ENCODE measurements at places on chromosomes 3 and 15.

- no peak for DNase-seq
These were observed 354.5 kb upstream of the THBS1 start for GRCh38 chr15:39226169-39226937.

GRCh38 chr3:30290479-30290878 lies 315.9 kb upstream of the TGFBR2 start:
- DNase-seq: no peak

DNA sequence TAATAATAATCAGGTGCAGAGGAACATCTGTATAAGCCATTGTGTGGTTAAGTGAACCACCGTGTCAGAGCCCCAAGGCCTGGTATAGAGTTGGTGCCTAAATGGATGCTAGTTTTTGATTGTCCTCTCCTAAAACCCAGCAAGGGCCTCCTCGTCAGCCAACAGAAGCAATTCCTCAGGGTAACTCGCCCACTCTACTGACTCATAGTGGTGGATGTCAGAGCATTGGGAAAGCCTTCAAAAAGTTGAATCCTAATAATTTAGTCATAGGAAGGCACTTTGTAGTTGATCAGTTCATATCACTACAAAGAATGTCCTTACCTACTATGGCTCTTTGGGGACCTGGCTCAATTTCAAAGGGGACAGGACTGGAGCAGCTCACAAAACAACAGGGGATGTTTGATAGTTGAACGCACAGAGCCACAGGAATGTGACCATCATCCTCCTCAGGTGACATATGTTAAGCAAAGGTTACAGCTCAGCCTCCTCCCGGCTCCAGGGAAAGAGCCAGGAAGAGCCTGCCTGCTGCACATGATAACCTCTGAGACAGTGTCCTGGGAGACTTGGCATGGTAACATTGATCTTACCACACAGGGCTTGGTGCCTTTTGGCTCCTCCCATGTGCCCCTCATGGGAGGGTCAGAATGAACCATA lies 338.7 kb downstream of the CLSTN2 start:
- no peak for DNase-seq

DNA sequence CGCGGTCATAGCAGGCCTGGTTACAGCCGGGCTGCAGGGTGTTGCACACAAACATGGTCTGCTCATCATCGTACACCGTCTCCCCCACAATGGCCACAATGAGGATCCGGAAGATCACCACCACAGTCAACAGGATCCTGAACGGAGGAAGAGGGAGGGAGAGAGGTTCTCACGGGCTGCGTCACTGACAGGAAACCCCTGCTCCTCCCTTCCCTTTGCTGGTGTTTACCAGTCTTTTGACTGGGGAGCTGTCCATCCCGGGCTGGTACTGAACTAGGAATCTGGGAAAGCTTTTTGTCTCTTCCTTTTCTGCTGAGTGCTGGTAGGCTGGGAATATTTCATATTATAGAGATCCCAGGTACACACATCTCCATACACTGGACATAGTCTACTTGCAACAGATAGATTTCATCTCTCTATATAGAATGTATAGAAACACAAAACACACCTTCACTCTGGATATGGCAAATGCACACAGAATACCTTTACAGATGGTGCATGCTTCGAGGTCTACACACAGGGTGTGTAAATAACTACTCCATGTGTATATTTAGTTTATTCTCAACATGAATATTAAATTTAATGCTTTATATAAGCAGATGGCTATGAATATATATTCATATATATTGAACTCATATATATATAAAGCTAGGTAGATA lies 1.4 kb downstream of the GJD2 start:
- DNase-seq: no peak

- no peak for DNase-seq
These were observed 542 bp upstream of the MEIS2 start for GRCh38 chr15:37100966-37101215.

DNA sequence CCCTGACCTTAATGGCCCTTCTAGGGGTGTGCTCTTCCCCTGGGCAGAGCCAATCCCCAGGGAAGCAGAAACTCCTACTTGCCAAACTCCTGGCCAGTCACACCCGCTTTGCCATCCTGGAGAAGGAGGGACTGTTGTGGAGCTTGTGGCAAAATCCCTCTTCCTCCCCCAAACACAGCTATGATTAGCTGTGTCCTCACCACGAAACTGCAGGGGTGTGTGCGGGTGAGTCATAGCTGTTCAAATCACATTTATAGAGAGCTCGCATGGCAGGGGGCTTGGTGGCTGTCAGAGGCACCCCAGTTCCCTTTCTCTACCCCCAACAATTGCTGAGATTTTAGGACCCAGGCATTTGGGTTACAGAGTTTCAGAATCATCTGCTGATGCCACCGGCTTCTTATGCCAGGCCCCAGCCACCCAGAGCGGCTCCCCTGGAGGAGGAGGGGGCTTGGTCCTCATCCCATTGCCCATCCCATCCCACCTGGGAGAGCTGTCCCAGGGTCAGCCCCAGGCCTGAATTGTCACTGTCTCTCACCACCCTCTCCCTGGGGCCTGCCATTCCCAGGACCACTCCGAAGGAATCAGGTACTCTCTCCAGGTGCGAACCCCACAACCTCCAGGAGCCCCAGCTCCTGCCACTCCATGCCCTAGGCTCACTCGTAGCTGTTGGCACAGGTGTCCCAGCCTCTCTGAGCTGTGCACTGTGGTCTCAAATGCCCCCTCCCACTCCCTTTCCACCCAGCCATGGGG lies 28.8 kb upstream of the MAGEF1 start:
- DNase-seq: no peak

- no peak for DNase-seq
These were observed 85.4 kb upstream of the LIPC start for GRCh38 chr15:58346361-58346760.

DNA sequence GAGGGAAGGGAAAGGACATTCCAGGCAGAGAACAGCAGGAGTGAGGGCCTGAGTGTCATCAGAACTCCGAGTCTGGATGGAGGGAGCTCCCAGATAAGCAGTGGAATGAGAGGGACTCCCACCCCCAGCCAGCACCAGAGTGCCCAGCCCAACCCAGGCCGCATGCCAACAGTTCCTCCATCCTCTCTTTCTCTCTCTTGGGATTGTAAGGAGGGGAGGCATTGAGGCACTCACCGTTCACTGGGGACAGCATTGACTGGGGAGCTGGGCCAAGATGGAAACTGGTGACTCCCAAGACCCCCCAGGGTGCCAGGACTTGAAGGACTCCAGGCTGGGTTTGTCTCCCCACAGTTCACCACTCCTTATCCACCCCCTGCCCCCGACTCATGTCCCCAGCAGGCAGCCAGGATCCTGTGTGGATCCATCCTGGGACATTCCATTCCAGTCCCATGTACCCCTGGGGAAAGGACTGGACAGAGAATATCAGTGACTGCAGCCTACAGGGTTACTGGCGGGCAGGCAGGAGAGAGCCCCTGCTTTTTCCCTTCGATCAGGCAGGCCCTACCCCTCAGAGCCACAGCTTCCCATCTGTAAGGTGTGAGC lies 15.7 kb downstream of the PTH1R start:
- DNase-seq: no peak

DNA sequence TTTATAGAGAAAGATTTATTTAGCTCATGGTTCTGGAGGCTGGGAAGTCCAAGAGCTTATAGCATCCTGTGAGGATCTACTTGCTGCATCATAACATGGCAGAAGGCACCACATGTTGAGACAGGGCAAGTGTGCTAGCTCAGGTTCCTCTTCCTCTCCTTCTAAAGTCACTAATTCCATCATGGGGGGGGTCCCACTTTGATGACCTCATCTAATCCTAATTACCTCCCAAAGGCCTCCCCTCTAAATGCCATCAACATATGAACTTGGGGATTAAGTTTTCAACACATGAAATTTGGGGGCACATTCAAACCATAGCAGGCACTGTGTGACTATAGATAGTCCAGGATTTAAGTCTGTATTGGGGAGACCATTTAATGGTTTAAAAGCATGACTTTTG lies 297.1 kb upstream of the ROPN1 start:
- DNase-seq: no peak

- no peak for DNase-seq
These were observed 37.2 kb upstream of the DENND4A start for GRCh38 chr15:65829130-65829764.

DNA sequence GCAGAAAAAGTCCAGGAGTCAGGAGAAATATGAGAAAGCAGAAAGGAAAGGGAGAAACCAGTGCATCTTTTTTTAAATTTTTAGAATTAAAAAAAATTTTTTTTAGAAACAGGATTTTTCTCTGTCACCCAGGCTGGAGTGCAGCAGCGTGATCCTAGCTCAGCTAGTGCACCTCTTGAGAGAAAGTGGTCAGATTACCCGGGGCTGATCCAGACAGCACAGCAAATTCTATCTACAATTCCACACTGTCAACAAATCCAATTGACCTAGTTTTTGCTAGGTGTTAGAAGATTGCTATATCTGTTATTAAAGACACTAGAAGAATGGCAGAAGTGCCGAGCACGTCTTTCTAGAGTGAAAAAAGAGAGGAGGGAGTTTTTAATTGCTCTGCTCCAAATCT lies 117.3 kb downstream of the RFTN1 start:
- DNase-seq: no peak

DNA sequence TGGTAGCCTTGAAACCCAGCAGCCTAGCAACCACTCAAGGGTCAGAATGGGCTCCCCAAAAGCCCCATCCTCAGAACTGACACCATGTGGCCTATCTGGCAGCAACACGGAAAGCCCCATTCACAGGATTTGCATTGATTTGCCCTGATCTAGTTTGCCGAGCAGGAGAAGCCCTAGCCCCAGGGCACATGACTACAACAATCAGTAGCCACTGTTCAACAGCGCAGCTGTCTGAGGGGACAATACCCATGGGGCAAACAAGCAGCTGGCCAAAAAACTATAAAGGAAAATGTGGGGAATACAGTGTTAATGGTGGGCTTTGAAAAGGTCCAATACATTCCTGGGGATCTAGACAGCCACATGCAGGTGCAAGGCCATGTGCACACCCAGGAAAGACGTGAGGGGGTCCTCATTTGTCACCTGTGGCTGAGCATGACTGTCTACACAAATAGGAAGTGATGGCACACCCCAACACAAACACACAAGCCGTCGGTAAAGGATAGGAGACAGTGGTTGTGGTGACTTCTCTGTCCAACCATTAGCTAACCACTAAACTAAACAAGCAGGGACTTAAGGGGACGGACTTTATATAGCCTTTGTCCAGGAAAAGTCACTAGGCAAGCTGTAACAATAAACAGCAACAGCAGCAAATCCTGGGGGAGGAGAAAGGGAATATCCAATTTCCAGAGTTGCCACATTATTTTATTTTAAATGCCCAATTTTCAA lies 113.7 kb downstream of the LRIG1 start:
- DNase-seq: no peak

DNA sequence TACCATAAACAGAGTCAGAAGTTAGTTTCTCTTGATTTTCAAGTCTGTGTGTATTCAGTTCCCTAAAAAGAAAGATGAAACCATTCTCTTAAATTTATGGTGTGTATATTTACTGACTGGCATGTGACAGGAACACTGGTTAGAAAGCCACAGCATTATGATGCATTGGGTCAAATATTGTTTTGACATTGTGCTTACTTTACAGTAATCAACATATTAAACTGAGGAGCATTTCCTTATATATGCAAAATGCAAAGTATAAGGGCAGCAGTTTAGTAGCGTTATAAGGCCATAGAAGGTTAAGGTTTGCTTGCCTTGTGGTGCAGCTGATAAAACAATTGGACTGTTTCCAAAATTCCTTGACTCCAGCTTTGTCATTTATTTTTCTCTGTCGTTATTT lies 72.9 kb downstream of the EPHA3 start:
- DNase-seq: no peak

DNA sequence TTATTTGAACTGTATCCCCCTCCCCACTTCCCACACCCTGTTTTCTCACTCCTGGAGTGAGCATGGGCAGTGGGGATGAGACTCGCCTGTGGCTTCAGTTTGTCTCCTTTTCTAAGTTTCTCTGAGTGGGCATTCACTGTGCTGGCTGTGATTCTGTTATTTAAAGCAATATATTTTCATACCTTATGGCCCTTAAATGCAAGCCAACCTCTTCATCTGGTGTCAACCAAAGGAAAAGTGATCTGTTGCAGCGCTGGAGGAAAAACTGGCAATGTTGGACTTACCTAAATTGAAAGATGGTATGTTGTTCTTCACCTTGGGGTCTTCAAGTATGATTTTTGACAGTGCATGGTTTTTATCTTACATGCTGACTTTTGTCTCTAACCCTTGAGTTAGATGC lies 56.1 kb downstream of the RBM6 start:
- no peak for DNase-seq

Measured in stimulated activated CD4-positive, alpha-beta T cell treated with anti-CD3 and anti-CD28 coated beads, Interleukin-15, amount 100 ng/mL, for 1 hour (primary cell).